Natural killer cell treated with Interleukin-12 subunit alpha and Interleukin-12 subunit beta and Interleukin-15 and Interleukin-18, amount 100 ng/mL, for 72 hours (primary cell): ENCODE measurements at places on chromosomes 5 and 9. TPM values are rescaled to one million over a fixed set of nuclear protein-coding genes. Genes with fewer than 3 reads are reported as not detected.
A peak's percentile ranks its signal among the peaks of the same experiment; 100 is the strongest.

ISCA1 gene
- 20.9 TPM for total RNA-seq

DNA sequence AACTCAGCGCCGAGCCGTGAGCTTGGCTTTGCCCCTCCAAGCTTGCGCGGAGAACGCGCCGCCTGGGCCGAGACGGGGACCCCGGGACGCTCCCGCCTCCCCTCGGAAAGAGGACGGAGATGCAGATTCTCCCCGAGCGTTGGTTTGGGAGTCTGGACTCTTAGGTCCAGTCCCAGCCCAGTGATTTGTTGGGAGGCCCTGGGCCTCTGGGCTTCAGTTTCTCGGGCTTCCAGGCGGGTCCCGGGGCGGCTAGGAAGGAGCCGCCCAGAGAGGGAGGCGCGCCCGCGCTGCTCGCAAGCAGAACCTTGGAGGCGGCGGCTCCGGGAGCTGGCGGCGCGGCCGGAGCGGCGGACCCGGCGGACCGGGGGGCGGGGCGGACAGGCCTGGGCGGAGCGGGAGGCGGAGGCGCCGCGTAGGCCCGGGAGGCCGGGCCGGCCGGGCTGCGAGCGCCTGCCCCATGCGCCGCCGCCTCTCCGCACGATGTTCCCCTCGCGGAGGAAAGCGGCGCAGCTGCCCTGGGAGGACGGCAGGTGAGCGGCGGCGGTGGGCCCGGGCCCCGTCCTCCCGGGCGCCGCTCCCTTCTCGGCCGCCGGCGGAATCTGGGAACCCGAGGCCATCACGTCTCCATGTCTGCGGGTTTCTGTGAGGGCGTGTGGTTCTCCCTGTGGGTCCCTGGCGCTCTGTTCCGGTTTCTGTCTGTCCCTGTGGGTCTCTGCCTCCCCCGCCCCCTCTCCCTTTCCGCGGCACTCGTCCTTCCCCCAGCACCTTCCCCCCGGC, at the start of gene B4GALT7:
TSS of gene B4GALT7 (plus strand) at position 402 of the 777 bp plus-strand sequence. CDS start at position 481, 79 bp downstream.
- H3K4me1 ChIP-seq: peaks cover 26% of the 10 kb centered on the region
- peak within 1 kb of the TSS; percentile 95 for H3K27ac ChIP-seq
- H3K36me3 ChIP-seq: peaks cover 17% of the 10 kb centered on the region
- H3K27me3 ChIP-seq: no peaks in the 10 kb centered on the region
- H3K4me3 ChIP-seq: peak within 1 kb of the TSS; percentile 100
- DNase-seq: peak; percentile 87

- no peaks in the 10 kb centered on the region for H3K27me3 ChIP-seq
- H3K27ac ChIP-seq: no peak overlapping the region
- H3K36me3 ChIP-seq: no peaks in the 10 kb centered on the region
These were observed 238.3 kb upstream of the EDIL3 start for GRCh38 chr5:84623019-84623418.

DNA sequence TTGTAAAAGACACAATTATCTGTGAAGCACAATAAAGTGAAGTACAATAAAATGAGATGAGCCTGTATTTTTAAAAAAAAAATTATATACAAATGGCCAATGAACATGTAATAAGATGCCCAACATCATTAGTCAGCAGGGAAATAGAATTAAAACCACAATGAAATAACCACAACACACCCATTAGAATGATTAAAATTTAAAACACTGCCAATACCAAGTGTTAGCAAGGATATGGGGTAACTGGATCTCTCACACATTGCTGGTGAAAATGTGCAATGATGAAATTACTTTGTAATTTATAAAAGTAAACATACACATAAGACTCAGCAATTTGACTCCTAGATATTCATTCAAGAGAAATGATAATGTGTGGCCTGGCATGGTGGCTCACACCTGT, 62.8 kb downstream of the SHOC1 start:
- H3K4me3 ChIP-seq: no peak overlapping the region
- no peak overlapping the region for H3K27ac ChIP-seq
- H3K27me3 ChIP-seq: no peaks in the 10 kb centered on the region
- H3K4me1 ChIP-seq: peaks cover 3% of the 10 kb centered on the region
- DNase-seq: no peak

- no peaks in the 10 kb centered on the region for H3K36me3 ChIP-seq
- peaks cover 15% of the 10 kb centered on the region for H3K27me3 ChIP-seq
- no peaks in the 10 kb centered on the region for H3K4me1 ChIP-seq
- no peak overlapping the region for H3K4me3 ChIP-seq
- no peak for DNase-seq
These were observed 74.2 kb downstream of the MAMDC2 start for GRCh38 chr9:70117835-70118319.

PAX5 gene
- total RNA-seq: 0.29 TPM

GRCh38 chr9:121699571-121700164, 48.2 kb downstream of the DAB2IP start:
- no peak for DNase-seq
- H3K4me3 ChIP-seq: peak overlapping the region; percentile 30
- H3K36me3 ChIP-seq: no peaks in the 10 kb centered on the region
- H3K27me3 ChIP-seq: peaks cover 23% of the 10 kb centered on the region
- peaks cover 9% of the 10 kb centered on the region for H3K4me1 ChIP-seq

RASGRF2 gene
- total RNA-seq: 6.7 TPM

DMRTA1 gene
- not detected for total RNA-seq

GRCh38 chr9:90140131-90140818, 502.3 kb downstream of the DIRAS2 start:
- no peaks in the 10 kb centered on the region for H3K36me3 ChIP-seq
- no peaks in the 10 kb centered on the region for H3K4me1 ChIP-seq
- no peak for DNase-seq
- peaks cover 61% of the 10 kb centered on the region for H3K27me3 ChIP-seq

- no peak overlapping the region for H3K4me3 ChIP-seq
- H3K4me1 ChIP-seq: peaks cover 5% of the 10 kb centered on the region
- no peak for DNase-seq
- peaks cover under 1% of the 10 kb centered on the region for H3K36me3 ChIP-seq
These were observed 15.6 kb downstream of the NDUFAF2 start for GRCh38 chr5:60960591-60960990.

GRCh38 chr5:23103566-23103965, 250.4 kb upstream of the CDH12 start:
- no peak for DNase-seq
- H3K4me1 ChIP-seq: no peaks in the 10 kb centered on the region
- H3K4me3 ChIP-seq: no peak overlapping the region
- no peaks in the 10 kb centered on the region for H3K27me3 ChIP-seq
- H3K27ac ChIP-seq: no peak overlapping the region

- no peak overlapping the region for H3K4me3 ChIP-seq
- H3K36me3 ChIP-seq: no peaks in the 10 kb centered on the region
- no peak overlapping the region for H3K27ac ChIP-seq
- peaks cover 9% of the 10 kb centered on the region for H3K27me3 ChIP-seq
These were observed 60.3 kb downstream of the S1PR3 start for GRCh38 chr9:89051421-89052025.

MCTP1 gene
- 11.2 TPM for total RNA-seq

CARD9 gene
- 9.4 TPM for total RNA-seq

DNA sequence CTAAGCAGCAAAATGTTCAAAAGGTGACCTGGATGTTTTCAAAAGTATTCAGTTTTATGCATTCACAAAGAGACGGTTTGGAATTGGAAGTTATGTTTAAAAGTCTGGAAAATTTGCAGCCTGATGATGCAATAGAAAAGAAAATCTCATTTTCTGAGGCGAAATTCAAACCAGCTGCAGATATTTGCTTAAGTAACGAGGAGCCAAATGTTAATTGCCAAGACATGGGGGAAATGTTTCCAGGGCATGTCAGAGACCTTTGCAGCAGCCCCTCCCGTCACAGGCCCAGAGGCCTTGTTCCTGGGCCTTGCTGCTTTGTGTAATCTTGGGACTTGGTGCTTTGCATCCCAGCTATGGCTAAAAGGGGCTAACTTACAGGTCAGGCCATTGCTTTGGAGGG, 228.2 kb downstream of the MAN2A1 start:
- no peaks in the 10 kb centered on the region for H3K27me3 ChIP-seq
- H3K4me3 ChIP-seq: no peak overlapping the region
- no peak for DNase-seq
- H3K27ac ChIP-seq: no peak overlapping the region

- H3K27ac ChIP-seq: no peak overlapping the region
- no peaks in the 10 kb centered on the region for H3K36me3 ChIP-seq
- no peak overlapping the region for H3K4me3 ChIP-seq
- no peaks in the 10 kb centered on the region for H3K4me1 ChIP-seq
- H3K27me3 ChIP-seq: no peaks in the 10 kb centered on the region
- no peak for DNase-seq
These were observed 194.5 kb downstream of the PLK2 start for GRCh38 chr5:58265246-58265930.

GRCh38 chr5:138875946-138876345, 811 bp upstream of the LRRTM2 start:
- H3K27me3 ChIP-seq: peaks cover 6% of the 10 kb centered on the region
- H3K4me1 ChIP-seq: no peaks in the 10 kb centered on the region
- no peaks in the 10 kb centered on the region for H3K36me3 ChIP-seq
- no peak for DNase-seq
- H3K27ac ChIP-seq: no peak overlapping the region

DNA sequence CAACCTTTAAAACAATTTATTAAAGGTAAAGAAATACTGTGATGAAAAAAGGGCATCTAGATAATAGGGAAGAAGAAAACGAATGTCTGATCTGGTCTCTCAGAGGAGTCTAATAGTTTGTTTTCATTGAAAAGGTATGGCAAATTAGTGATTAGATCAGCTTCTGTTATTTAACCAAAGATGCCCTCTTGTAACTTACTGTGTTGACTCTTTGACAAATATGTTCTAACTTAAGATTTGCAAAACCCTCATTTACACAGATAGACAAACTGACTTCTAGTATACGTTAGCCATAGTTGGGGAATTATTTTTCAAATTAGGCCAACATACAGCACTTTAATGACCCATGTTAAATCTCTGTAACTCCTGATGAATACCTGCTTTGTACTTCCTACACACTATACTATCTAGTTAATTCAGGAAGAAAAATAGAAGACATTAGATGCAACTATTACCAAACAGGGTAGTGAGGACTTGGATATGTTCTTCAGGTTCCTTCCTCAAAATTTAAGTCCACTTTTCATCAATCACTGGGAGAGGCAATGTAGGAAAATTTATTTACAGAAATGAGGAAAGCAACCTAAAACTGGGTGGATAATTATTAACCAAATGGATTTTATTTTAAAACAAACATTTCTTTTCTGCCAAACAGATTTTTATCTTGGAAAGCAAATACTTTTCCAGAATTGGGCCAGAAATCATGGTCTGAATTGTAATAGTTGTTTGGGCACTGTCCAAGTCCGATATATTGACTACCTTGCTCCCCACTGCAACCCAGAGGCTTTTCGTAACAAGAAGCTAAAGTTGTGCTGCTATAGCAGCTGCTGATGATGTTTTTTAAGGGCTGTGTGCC, 66.4 kb upstream of the PPP2R2B start:
- no peak overlapping the region for H3K27ac ChIP-seq
- no peaks in the 10 kb centered on the region for H3K27me3 ChIP-seq
- no peak overlapping the region for H3K4me3 ChIP-seq
- peaks cover 14% of the 10 kb centered on the region for H3K4me1 ChIP-seq
- no peak for DNase-seq

GBGT1 gene
- 4.1 TPM for total RNA-seq

- H3K4me1 ChIP-seq: no peaks in the 10 kb centered on the region
- DNase-seq: no peak
- H3K4me3 ChIP-seq: no peak overlapping the region
- no peak overlapping the region for H3K27ac ChIP-seq
- no peaks in the 10 kb centered on the region for H3K27me3 ChIP-seq
These were observed 19.9 kb upstream of the SVEP1 start for GRCh38 chr9:110599468-110599867.
